Endothelial cell of umbilical vein (primary cell): ENCODE measurements at places on chromosomes 16 and 17. TPM values are rescaled to one million over a fixed set of nuclear protein-coding genes. Genes with fewer than 3 reads are reported as not detected.

The ESRP2 gene
- 0.57 and 0.70 TPM in 2 replicates for polyA plus RNA-seq

DNA sequence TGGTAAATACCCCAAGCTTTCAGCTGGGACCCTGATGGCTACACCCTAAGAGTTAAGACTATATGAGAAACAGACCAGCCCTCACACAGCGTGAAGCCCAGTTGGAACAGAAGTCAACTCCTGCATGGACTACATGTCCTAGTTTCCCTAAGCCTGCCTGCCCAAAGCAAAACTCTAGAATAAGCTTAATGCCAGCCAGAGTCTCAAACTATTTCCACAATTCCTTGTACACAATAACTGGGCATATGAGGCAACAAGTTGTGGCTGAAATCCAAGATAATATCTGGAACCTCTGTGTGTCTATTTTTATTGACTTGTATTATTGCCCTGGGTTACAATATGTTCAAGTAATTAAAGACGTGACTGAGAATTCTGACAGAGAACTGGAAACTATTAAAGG, 19.4 kb downstream of the MYH10 start:
- DNase-seq = peak; percentile 22
- H3K4me3 ChIP-seq = no peak overlapping the region
- no peak overlapping the region for H3K27ac ChIP-seq

- H3K27me3 ChIP-seq = no peaks in the 10 kb centered on the region
- no peak overlapping the region for H3K4me3 ChIP-seq
- H3K36me3 ChIP-seq = no peaks in the 10 kb centered on the region
- no peak overlapping the region for H3K27ac ChIP-seq
- DNase-seq = no peak
- no peaks in the 10 kb centered on the region for H3K4me1 ChIP-seq
Observed at GRCh38 chr17:63558441-63558840, 8.2 kb downstream of the DCAF7 start.

GRCh38 chr17:34647511-34647910, 68.1 kb downstream of the TMEM132E start:
- H3K27me3 ChIP-seq = no peaks in the 10 kb centered on the region
- no peak overlapping the region for H3K27ac ChIP-seq
- no peaks in the 10 kb centered on the region for H3K4me1 ChIP-seq

The KCNH4 gene
- 0.06 and 0.11 TPM in 2 replicates for polyA plus RNA-seq

DNA sequence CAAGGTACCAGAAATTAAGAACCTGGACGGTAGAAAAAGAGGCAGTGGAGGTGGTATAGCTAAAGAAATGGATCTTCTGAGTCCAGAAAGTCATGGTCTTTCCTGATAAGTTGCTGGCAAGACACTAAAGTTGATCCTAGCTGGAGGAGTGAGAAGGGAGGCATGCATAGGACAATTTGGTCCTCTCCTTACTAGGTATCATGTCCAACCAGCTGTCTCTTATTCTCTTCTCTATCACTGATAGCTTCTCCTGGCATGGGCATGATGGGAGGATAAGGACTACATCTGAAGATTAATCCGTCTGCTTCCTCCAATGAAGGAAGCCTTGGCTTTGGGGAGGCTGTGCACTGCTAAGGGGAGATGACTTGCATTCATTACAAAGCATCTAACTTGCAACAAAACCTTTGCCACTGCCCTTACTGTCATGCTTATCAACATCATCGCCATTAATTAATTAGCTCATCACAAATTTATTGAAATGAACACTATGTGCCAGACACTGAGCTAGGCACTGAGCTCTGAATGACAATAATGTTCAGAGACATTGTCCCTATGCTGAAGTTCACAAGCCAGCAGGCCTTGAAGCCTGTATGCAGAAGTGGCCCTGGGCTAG, 3.1 kb upstream of the FAM117A start:
- peaks cover 14% of the 10 kb centered on the region for H3K4me1 ChIP-seq
- no peak overlapping the region for H3K4me3 ChIP-seq
- H3K27ac ChIP-seq = no peak overlapping the region
- H3K36me3 ChIP-seq = no peaks in the 10 kb centered on the region
- peaks cover 15% of the 10 kb centered on the region for H3K27me3 ChIP-seq

The KRT28 gene
- not detected in 2 replicates for polyA plus RNA-seq

DNA sequence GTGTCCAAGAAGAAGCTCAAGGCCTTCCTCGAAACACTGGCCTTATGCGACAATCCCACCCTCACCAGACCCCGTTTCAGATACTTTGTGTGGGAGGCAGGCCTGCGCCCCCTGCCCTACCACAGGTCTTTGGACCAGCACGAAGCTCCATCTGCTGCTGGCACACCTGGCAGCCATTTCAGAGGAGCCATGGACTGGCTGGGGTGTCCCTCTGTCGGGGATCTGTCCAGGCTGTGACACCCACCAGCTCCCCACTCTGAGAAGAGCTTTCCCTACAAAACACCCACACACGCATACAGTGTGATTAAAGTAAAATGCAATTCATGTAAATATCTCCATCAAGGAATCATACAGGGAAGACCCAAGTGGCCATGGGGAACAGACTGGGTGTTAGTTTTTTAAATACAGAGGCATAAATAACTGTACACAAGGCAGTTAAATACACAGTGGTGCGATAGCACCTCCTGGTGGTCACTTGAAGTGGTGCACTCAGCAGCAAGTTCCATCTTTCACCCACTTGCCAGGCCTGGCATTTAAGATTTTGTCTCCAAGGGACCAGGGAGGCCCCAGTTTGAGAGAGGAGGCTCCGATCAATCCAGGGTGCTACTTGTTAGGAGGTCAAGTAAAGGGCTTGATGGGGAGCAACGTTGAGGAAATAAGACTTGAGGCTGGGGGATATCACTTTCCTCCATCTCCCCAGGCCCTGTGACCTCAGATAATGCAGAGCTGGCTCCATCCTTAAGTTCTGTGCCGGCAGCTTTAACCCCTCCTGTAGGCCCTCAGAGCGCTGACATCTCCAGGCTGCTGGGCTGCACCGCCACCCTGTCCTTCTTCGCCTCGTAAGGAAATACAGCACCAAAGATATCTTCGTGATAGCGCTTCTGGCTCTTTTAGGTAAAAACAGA, 43.6 kb downstream of the NOS2 start:
- no peak overlapping the region for H3K27ac ChIP-seq
- no peak overlapping the region for H3K4me3 ChIP-seq
- H3K36me3 ChIP-seq = no peaks in the 10 kb centered on the region
- H3K4me1 ChIP-seq = no peaks in the 10 kb centered on the region
- peak; percentile 52 for DNase-seq
- H3K27me3 ChIP-seq = no peaks in the 10 kb centered on the region

DNA sequence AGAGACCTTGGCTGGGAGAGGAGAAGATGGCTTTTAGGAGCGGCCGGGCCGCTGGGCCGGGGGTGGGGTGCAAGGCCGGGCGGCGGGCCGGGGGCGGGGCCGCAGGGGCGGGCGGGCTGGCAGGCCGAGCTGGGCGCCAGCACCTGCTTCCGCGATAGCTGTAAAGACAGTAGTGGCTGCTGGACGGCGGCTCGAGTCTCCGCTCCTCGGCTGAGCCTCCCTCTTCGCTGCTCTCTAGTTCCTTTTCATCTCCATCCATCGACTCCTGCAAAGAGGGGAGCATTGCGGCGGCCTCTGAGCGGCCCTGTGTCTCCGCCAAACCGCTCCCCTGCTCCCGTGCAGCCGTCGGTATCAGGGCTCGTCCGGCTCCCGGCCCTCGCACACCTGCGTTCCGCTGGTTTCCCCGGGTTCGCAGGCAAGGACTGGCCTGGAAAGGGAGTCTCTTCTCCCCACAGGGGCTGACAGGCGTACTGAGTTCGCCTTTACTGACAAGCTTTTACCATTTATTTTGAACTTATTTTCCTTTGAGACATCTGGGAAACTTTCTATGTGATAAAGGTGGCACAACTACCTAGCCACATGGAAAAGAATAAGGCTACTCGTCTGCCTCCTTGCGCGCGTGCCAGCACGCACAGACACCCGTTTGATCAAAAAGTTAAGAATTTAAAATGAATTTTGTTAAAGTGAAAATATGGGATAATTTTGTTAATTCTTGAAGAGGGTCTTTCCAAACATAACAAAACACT, at the start of gene C17orf75:
Gene C17orf75, minus strand, starts transcription at position 317 of the 746 bp plus-strand sequence. Its CDS starts 34 bp downstream, at position 283.
- H3K36me3 ChIP-seq = peaks cover 3% of the 10 kb centered on the region
- peak within 1 kb of the TSS; percentile 34 for H3K4me3 ChIP-seq
- DNase-seq = peak; percentile 73
- H3K27me3 ChIP-seq = no peaks in the 10 kb centered on the region

GRCh38 chr17:75691801-75692626, 24.9 kb downstream of the SAP30BP start:
- H3K4me3 ChIP-seq = no peak overlapping the region
- no peaks in the 10 kb centered on the region for H3K27me3 ChIP-seq
- H3K4me1 ChIP-seq = peaks cover 79% of the 10 kb centered on the region
- peaks cover 9% of the 10 kb centered on the region for H3K36me3 ChIP-seq
- H3K27ac ChIP-seq = peak overlapping the region; percentile 80
- no peak for DNase-seq

GRCh38 chr16:68144008-68144407, 58.8 kb downstream of the NFATC3 start:
- no peak overlapping the region for H3K4me3 ChIP-seq
- no peaks in the 10 kb centered on the region for H3K27me3 ChIP-seq
- H3K36me3 ChIP-seq = no peaks in the 10 kb centered on the region
- DNase-seq = no peak
- H3K4me1 ChIP-seq = peaks cover 8% of the 10 kb centered on the region

GRCh38 chr16:2811703-2812471, 5.2 kb upstream of the PRSS21 start:
- no peak overlapping the region for H3K27ac ChIP-seq
- no peak overlapping the region for H3K4me3 ChIP-seq
- no peak for DNase-seq
- no peaks in the 10 kb centered on the region for H3K4me1 ChIP-seq
- H3K36me3 ChIP-seq = no peaks in the 10 kb centered on the region

The MT1F gene
- polyA plus RNA-seq = 2.2 and 2.3 TPM in 2 replicates

GRCh38 chr17:50063561-50064252, 7.8 kb downstream of the ITGA3 start:
- no peak overlapping the region for H3K27ac ChIP-seq
- peaks cover 45% of the 10 kb centered on the region for H3K4me1 ChIP-seq
- H3K36me3 ChIP-seq = peaks cover 3% of the 10 kb centered on the region
- no peak overlapping the region for H3K4me3 ChIP-seq
- no peak for DNase-seq
- H3K27me3 ChIP-seq = no peaks in the 10 kb centered on the region

GRCh38 chr16:29756654-29757053, 10.9 kb upstream of the C16orf54 start:
- no peak overlapping the region for H3K4me3 ChIP-seq
- H3K27ac ChIP-seq = no peak overlapping the region
- H3K4me1 ChIP-seq = no peaks in the 10 kb centered on the region

- H3K4me3 ChIP-seq = no peak overlapping the region
- H3K27ac ChIP-seq = no peak overlapping the region
- DNase-seq = no peak
- no peaks in the 10 kb centered on the region for H3K4me1 ChIP-seq
Observed at GRCh38 chr17:8470447-8471047, 34.9 kb downstream of the NDEL1 start.

DNA sequence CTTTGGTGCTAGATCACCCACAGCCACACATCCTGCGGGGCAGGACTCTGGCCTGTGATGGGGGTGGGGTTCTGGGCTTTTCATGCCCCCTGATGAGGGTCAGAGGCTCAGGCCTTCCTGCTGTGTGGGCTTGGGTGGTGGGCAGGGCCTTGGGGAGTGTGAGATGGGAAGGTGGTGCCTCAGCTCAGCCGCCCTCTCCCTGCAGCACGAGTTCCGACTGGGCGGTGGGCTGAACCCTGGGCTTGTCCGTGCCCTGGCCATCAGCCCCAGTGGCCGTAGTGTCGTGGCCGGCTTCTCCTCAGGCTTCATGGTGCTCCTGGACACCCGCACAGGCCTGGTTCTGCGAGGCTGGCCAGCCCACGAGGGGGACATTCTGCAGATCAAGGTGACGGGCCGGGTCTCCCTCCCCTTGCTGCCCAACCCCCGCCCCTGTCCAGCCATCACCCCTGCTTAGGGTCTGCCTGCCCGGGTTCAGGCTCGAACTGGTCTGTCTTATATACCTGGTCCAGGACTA, 6.8 kb upstream of the SERPINF2 start:
- DNase-seq = no peak
- no peaks in the 10 kb centered on the region for H3K4me1 ChIP-seq
- no peak overlapping the region for H3K4me3 ChIP-seq
- no peak overlapping the region for H3K27ac ChIP-seq

The KRT34 gene
- polyA plus RNA-seq = not detected in 2 replicates

The PDILT gene
- polyA plus RNA-seq = not detected in 2 replicates

GRCh38 chr16:23976524-23976923, 140.7 kb downstream of the PRKCB start:
- no peak overlapping the region for H3K27ac ChIP-seq
- H3K4me3 ChIP-seq = no peak overlapping the region
- DNase-seq = no peak
- no peaks in the 10 kb centered on the region for H3K4me1 ChIP-seq

DNA sequence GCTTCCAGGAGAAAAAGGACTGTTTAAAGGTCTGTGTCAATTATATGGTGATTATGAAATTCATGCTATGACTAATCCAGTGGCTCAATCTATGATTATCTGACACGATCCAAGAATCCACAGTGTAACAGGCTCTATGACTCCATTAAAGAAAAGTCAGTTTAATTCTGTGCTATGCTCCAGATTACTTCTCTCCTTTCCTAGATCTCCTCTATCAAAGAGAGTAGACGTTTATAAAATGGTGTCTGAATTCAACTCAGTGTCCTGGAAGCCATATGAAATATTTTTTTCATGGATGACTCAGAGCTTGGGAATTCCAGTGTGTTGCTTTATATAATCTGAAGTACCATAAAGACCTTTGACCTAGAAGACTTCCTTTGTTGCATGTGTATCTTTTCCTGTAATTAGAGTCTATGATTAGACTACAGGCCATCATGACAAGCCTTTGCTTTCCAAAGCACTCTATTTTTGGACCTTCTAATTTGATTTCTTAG, 27.0 kb upstream of the NF1 start:
- H3K4me1 ChIP-seq = peaks cover 16% of the 10 kb centered on the region
- DNase-seq = peak; percentile 90
- no peak overlapping the region for H3K4me3 ChIP-seq
- no peaks in the 10 kb centered on the region for H3K27me3 ChIP-seq

The PRCD gene
- polyA plus RNA-seq = not detected in 2 replicates

The KRTAP2-1 gene
- polyA plus RNA-seq = not detected in 2 replicates

DNA sequence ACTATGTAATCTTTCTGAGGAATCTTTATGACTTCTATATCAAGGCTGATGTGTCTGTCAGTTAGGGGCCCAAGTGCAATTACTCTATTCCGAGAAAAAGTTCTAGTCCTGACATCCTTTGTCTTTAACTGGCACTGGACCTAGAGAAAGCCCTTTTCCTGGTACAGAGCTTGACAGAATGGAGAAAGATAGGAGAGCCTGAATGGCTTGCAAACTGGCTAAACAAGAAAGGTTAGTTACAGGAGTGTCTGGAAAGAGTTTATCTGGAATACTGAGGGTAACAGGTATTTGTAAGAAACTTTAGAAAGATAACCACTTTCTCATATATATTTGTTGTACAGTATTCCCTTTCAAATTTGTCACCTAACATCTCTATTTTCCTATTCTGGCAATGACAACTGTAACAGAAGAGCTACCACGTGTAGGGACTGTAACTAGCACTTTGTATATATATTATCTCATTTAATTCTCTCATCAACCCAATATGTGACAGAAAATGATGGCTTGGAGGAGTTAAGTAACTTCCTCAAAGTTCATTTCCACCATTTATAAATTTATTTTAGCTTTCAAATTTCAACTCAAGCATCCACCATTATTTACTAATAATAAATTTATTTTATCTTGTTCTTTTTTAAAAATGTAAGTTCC, 97.4 kb upstream of the C17orf78 start:
- no peaks in the 10 kb centered on the region for H3K27me3 ChIP-seq
- no peak for DNase-seq
- H3K36me3 ChIP-seq = no peaks in the 10 kb centered on the region
- H3K27ac ChIP-seq = no peak overlapping the region
- peaks cover 5% of the 10 kb centered on the region for H3K4me1 ChIP-seq
- no peak overlapping the region for H3K4me3 ChIP-seq
